ENCODE measurements at places on chromosomes 6 and 20. TPM values are rescaled to one million over a fixed set of nuclear protein-coding genes. Genes with fewer than 3 reads are reported as not detected.

DNA sequence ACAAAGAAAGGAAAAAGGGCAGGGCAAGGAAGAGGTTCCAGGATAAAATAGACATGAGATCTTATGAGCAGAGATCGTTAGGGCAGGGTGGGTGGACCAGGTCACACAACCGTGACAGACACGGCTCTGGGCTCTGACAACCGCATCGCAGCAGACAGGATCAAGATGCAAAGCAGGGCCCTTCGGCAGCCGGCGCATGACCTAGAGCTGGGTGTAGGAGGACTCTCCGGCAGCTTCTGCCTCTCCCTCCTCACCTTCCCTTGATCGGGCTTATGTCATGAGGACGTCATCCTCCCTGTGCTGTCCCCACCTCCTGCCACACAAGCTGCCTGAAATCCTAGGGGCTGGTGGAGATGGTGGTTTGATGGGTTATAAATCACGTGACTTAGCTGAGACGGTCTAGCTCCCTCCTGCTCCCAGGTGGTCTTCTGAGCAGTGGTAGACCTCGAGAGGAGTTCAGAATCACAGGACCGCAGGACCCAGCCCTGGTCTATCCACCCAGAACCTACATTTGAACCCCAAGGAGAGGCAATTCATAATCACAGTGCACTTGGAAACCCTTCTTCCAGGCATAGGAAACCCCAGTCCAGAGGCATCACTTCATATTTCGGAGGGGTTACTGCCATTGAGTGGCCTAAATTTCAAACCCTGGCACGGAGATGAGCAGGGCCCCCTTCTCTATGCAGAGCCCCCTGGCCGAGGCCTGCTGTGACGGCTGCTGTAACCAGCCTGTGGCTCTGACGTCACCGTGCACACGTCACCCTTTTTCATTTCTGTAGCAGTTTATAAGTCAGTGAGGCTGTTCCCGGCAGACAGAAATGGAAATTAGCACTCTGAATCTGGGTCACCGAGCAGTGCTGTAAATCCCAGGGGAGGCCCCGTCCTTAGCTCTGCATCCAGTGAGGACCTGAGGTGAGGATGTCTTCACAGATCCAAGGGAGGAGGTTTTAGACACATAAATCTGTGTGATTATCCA lies 8.7 kb upstream of the CCR6 start:
- DNase-seq = no peak

PSMB1 gene
- total RNA-seq = 111 TPM

DNA sequence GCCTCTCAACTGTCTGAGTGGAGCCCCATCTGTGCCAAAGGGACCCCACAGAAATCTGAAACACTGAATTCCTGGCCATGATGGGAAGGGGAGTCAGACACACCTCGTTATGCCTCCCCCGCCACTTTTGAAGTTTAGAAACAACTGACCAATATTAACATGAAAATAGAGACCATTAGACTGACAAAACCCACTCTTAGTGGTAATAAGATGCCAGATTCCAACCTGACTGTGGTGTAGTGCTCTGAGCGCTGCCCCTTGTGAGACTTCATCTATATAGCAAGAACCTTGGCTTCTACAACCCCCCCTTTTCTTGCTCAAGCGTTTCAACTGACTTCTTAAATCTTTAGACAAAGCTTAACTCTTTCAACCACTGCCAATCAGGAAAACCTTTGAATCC lies 46.1 kb upstream of the UNC93A start:
- no peak for DNase-seq

RHAG gene
- total RNA-seq = not detected

DNA sequence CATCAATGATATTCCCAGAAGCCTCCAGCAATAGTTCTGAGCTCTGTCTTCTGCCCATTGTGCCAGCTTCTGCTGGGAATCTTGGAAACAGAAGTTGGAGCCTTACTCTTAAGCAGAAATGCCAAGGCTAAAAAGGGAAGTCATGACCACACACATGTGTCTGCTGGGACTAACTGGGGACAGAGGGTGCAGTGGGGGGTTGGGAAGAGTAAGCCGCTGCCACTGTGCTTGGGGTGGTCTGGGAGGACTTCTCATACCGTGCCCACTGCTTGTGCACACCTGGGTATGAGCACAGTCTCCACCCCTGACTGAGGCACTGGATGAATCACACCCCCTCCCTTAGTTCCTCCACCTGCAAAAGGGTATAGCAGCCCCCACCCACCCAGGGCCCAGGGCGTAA lies 90.7 kb downstream of the CDC5L start:
- no peak for DNase-seq

GRCh38 chr6:28251661-28252008 lies 434 bp downstream of the ZKSCAN4 start:
- no peak for DNase-seq

BTN1A1 gene
- not detected for total RNA-seq

GRCh38 chr6:53986721-53987521 lies 124.3 kb upstream of the MLIP start:
- DNase-seq = no peak

GRCh38 chr20:31923388-31924331 lies 28.2 kb downstream of the PDRG1 start:
- no peak for DNase-seq

EFCAB8 gene
- total RNA-seq = 0.35 TPM

DNA sequence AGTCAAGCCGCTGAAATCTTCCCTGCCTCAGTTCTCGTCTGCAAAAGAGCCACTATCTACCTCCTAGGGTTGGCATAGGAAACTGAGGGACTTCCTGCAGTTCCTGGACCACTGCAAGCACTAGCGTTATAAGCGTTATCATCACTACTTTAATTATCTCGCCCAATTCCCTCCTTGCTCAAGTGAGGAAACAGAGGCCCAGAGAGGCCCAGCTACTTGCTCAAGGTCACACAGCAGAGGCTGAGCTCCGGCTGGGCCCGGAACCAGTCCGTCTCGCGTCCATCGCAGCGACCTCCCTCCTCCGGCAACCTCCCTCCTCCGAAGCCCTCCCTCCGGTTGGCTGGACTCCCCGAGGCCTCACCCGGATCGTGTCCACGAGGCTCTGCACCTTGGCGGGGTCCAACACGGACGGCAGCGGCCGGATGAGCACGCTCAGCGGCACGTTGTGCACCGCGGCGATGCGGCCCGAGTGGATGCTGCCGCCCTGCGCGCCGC lies 338 bp downstream of the SRXN1 start:
- no peak for DNase-seq

DNA sequence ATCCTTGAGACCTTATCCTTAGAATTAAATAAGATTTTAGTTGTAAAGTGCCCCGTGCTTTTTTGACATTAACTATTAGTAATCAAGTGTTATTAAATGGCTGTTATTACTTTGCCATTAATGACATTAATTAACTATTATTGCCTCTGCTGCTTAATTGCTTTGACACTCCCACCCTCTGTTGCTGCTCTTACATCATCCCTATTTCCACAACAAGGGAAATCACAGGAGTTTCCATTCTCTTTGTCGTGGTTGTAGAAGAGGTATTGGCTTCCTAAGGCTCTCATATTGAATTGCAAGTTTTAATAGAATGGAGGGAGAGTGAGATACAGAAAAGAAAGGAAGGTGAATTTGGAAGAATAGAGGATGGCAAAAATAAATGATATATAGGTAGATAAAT lies 545.8 kb downstream of the MMUT start:
- no peak for DNase-seq

YTHDF1 gene
- total RNA-seq = 36.3 TPM

DNA sequence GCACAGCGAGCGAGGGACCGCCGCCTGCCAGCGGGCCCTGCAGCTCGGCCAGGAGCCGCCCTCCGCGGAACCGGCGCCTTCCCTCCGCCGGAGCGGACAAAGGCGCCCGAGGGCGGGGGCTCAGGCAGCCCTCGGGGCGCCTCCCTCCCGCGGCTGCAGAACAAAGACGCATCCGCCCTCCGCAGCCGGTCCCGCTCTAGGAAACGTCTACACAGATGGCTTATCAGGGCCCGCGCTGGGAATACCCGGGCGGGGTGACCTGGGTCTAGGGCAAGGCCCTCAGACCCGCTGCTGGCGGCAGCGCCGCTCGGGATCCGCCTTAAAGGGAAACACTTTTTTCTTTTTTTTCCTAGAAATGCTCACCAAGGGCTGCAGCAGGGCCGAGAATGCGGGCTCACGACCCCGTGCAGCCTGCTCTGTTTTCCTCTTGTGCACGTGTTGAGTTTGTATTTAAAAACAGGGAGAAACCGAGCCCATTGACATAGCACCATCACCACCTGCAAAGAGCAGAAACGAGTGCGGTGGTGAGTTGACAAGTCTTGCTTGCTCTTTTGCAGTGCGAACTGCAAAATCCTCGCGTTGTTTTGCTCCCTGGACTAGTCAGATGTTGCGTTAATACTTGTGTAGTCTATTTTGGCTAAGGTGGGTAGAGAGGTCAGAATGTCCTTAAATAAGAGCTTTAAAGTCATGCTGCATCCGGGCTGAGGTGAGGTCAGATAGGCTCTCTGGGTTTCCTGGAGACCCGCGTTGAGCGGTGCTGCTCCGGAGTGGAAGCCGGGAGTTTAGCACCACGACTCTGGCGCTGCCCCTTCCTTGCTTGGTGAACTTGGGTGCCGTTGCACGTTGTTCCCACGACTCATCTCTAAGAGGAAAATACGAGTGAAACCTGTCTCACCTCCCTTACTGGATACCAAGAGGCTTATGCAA lies 1.1 kb upstream of the RPS6KA2 start:
- DNase-seq = peak; percentile 66

OTOR gene
- total RNA-seq = not detected

DNA sequence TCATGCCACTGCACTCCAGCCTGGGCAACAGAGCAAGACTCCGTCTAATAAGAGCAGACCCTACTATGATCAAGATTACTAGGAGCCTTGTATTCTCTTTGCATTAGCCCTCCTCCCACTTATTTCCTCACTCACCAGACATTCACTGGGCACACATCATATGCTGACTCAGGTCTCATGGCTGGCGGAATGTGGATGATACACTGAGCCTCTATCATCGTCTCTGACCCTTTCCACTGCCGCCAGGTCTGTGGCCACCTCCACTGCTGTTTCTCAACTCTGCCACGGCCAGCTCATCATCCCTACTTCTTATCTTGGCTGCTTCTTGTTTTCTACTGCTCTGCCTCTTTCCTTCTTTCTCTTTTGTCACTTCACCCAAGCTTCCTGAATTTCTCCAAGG lies 161.0 kb downstream of the BACH2 start:
- no peak for DNase-seq

GRCh38 chr6:151065027-151065815 lies 174.5 kb upstream of the AKAP12 start:
- DNase-seq = no peak

DNA sequence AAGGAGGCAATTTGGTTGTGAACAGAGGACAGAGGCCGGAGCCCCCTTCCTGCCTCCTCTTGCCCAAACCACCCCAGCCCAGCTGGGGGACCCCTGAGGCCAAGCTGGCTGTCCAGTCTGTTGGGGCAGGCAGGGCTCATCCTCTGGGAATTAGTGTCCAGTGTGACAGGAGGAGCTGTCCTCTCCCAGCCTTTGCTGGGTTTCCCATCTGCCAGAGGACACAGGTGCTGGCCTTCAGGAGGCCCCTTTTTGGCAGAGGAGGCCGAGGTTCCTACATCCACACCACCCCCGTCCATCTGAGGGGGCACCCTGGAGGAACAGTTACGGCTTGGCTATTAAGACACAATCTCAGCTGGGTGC lies 44.7 kb upstream of the MDGA1 start:
- no peak for DNase-seq

CYP39A1 gene
- 4.5 TPM for total RNA-seq

DNA sequence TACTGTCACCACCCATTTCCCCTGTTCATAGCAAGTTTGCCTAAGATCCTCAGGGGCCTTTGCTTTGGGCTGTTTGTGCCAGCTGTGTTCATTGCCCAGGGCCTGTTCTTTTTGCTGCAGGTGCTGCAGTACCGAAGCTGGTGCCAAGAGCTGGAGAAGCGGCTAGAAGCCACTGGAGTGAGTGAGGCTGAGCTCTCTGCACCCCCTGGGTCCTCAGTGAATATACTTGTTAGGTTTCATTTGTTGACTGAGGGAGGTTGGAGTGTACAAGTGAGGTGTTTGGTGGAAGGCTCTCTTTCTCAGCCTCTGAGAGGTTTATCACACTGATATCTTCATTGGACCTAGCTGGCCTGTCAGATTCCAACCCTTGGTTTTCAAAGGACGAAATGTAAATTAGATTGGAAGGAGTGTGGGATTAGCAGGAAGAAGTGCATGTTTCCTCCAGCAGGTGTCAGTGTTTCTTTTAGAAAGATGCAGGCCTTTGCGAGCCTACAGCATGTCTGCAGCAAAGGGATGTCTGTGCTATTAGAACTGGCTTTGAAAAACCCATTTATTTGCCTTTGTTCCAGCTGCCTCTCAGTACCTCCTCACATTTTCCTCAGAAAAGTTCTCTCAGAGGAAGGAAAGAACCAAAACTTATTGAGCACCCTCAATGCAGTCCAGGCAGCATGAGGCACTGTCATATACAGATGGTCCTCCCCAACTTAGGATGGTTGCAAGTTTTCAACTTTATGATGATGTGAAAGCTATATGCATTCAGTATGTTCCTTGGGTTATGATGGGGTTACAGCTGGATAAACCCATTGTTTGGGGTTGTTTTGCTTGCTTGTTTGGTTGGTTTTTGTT lies 8.3 kb downstream of the CEP250 start:
- DNase-seq = no peak

PHACTR2 gene
- total RNA-seq = 67.0 TPM

- DNase-seq = no peak
Observed at GRCh38 chr20:46482864-46483263, 30.5 kb downstream of the ZNF334 start.

GRCh38 chr6:148677594-148678476 lies 69.0 kb upstream of the UST start:
- no peak for DNase-seq

DNA sequence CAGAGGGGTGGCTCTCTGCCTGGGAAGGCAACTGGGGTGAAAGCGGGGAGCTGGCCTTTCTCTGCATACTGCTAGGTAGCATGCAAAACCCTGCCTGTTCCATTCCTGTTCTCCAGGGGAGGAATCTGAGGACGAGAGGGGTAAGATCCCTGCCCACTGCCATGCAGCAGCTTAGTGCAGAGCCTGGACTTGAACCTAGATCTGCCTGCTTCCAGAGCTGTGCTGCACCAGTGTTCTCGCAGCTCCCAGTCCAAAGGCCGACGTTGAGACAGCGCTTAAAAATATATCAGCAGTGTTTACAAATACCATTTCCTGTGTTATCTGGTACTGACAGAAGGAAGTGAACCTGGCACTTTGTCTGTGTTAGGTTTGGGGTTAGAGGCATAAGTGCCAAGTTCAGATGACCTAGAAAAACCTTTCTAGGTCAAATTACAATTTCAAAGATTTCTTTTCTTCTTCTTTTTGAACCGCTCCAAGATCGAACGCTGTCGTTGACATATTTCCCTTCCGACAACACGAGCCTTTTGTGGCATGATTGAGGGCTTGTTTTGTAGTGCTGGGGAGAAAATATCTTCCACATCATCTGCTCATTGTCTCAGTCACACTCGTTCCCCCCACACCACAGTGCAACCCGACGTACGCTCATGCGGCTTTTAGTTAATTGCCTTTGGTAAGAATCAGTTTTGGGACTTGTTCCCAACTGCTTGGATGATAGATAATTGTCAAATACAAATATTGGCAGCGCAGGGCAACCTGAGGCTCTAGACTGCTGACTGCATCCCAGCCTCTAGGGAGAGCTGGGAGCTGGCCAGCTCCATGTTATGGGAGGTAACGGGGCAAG lies 44.6 kb downstream of the TOX2 start:
- DNase-seq = no peak

All from left lung (tissue), 14 donors.